ENCODE measurements at places on chromosomes 3 and 15.

DNA sequence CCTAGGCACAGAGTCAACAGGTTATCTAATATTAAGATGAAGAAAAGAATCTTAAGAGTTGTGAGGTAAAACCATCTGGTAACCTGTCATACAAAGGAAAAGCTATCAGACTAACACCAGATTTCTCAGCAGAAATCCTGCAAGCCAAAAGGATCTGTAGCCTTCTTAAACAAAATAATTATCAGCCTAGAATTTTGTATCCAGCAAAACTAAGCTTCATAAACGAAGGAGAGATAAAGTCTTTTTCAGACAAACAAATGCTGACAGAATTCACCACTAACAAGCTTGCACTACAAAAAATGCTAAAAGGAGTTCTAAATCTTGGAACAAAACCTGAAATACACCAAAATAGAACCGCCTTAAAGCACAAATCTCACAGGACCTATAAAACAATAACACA is 9.9 kb upstream of the IGSF11 start:
- no peak for DNase-seq

DNA sequence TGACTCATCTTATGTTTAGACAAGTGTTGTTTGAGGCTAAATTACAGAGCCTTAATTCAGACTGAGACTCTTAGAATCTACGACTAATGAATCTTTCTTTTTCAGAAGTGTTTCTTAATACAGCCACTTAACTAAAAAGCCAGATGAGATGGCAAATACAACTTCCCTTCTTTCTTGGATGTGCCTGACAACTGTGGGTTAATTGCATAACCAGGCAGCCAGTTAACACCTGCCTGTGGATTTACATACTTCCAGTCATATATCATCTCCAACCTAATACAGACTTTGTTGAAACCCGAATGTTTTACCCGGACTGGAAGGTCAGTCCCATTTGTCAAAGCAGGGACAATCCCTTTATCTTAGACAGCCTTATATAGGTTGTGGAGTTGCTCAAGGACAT is 297.6 kb downstream of the VPS13C start:
- DNase-seq, result no peak

DNA sequence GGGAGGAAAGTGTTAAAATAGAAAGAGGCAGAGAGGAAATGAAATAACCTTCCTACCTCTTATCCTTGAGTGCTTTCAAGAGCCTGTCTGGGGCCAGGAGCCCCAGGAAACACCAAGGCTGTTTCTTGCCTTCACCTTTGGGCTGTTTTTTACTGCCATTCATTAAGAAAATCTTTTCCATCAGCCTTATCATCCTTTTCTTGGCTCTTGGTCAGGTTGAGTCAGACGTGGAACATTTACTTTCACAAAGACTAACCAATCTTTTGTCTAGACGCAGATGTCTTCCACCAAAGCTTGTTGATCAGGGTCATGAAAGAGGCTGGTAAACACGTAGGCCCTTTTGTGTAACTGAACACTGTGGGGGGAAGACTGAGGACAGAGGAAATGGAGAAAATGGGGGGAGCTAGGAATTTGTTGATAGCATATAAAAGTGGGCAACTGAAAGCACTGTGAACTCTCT is 151.0 kb upstream of the THBS1 start:
- DNase-seq, result no peak

DNA sequence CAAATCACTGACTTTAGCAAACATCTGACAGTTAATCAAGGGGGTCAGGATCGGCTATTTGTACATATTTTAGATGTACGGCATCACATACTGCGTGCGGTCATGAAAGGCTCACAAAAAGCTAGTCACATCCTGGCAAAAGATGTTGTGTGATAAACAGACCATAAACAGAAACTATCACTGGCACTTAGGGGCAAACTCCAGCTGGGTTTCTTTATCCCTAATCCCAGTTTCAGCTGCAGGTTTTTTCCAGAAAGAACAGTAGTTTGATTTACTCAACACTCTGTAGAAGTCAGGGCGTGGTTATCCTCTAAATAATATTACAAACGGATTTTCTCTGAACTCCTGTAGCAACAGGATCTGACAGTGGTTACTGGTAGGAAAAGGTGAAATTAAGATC is 112.4 kb upstream of the BHLHE40 start:
- no peak for DNase-seq

- DNase-seq, result no peak
Measured at GRCh38 chr15:78223396-78224022, 10.9 kb downstream of the ACSBG1 start.

DNA sequence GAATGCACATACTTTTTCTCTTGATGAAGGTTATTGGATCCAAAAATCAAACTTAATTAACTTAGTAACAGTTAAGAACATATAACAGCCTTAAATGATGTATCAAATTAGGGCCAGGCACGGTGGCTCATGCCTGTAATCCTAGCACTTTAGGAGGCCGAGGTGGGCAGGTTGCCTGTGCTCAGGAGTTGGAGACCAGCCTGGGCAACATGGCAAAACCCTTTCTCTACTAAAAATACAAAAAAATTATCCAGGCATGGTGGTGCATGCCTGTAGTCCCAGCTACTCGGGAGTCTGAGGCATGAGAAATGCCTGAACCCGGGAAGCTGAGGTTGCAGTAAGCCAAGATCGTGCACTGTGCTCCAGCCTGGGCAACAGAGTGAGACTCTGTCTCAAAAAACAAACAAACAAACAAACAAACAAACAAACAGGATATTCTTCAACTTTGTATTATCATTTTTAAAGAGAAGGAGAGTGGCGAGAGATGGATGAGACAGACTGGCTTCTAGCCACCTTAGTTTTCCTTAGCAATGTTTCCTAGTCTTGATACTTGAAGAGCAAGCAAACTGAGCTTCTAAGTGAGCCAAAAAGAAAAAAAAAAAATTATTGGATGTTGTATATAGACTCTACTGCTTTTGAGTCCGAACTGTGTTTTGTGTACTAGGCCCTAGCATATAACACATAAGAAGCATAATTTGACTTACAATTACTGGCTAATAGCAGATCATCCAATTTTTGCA is 13.8 kb downstream of the SPRED1 start:
- no peak for DNase-seq

DNA sequence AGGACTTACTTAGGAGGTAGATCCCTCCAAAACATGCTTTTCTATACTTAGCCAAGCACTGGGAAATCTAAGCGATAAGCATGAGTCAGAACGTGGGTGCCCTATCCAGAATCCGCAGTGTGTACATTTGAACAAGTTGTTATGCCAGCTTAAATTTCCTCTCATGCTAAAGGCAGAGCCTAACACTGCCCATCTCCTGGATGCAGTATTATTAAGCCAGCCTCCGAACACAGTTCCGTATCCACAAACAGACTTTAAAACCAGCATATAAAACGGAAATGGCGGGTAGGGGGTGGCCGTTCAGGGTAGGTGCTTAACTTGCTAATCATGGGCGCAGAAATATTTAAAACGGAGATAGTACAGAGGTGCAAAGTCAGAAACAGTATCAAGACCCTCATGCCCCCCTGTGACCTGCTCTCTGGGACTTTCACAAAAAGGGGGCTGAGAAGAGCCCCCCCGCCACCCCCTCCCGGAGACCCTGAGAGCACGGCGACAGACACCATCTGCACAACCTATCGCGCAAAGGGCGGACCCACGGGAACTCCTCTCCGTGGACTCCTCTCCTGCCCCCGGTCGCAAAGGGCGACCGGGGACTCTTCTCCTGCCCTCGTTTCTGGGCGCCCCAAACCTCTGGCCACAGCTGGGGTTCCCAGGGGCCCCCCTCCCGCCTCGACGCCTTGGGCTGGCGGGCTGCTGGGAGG is 889 bp upstream of the LRRIQ4 start:
- no peak for DNase-seq

GRCh38 chr15:90680371-90680935 is 36.7 kb upstream of the BLM start:
- no peak for DNase-seq

- no peak for DNase-seq
Measured at GRCh38 chr15:94383706-94384105, 152.3 kb downstream of the MCTP2 start.

- DNase-seq, result no peak
Measured at GRCh38 chr3:5388091-5388490, 200.6 kb downstream of the EDEM1 start.

- DNase-seq, result no peak
Measured at GRCh38 chr3:53238886-53239285, 16.9 kb downstream of the TKT start.

- DNase-seq, result no peak
Measured at GRCh38 chr15:58515807-58516206, 84.0 kb downstream of the LIPC start.

DNA sequence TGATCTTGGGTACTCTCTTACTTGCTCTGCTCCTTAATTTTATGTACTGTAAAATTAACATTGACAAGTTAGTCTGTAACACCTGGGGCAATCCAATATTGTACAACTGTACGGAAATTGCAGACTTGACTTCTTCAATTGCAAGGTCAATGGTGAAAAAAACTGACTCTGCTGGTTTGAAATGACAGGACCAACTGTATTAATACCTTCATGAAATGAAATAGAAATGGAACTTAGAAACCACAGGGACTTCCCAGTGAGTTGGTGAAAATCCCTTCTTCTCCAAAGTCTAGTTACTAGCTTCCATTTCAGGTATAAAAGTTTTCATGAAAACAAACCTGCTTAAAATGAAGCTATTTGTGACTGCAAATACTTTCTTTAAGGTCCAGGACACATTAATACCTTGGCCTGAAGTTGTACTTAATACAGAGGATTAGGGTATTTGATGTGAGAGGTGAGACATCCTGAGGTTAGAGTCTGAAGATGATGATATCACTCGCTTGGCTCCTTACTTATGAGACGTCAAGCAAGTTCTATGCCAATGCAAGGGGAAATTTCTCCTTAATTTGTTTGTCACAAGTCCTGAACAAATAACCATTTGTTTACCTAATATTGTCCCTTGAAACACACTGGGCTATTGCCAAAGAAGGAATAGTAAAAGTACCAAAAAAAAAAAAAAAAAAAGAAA is 226.2 kb upstream of the TP63 start:
- no peak for DNase-seq

DNA sequence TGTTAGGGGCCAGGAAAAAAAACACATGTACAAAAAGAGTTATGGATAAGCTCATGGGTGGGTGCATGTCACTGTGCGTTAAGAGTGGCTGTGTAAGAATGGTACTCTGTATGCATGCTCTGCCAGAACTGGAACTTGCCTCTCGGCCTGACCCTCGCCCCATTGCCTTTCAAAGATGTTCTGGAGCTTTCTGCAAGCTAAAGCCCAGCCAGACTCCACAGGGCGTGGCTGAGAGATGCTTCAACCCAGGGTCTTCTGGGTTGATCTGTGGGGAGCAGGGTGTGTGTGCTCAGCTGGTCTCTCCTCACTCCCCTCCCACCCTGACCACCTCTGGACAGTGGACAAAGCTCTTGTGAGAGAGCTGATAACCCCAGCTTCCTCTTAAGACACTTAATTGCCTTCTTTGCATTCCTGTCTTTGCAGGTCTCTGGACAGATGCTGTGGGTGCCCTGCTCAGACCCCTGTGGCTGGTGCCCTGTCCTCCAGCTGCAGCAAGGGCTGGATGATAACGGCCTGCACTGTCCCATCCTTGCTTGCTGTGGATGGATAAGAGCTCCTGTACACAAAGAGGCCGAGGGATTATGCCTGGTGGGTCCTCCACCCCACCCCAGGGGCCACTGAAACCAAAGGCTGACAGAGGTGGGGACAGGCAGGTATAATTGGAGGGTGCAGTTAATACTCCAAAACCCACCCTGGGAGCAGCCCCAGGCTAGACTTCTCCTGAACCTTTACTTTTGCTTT is 28.7 kb downstream of the ALDH1L1 start:
- no peak for DNase-seq

GRCh38 chr15:63474810-63475316 is 29.5 kb upstream of the USP3 start:
- no peak for DNase-seq

- peak; percentile 72 for DNase-seq
Measured at GRCh38 chr3:13009132-13009945, 63.9 kb downstream of the IQSEC1 start.

DNA sequence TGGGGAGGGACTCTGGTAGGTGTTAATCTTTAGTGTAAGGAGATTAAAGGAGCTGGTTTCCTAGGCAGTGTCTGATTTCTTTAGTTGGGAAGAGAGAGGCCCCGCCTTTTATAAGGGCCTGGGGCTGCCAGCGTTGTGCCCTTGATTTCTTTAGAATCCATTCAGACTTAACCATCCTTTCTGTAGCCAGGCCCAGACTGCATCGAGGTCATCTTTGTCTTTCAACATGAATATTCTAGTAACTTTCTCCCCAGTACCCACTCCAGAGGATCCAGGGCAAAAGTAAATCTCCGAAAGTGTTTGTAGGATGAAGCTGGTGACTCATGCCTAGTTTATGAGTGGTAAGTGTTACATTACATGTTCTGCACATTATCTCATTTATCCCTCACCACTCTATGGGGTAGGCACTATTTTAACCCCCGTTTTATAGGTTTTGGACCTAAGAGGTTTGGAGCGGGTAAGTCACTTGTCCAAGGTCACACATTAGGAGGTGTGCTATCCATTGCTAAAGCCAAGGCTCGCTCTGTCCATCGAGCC is 11.8 kb upstream of the USP3 start:
- no peak for DNase-seq

DNA sequence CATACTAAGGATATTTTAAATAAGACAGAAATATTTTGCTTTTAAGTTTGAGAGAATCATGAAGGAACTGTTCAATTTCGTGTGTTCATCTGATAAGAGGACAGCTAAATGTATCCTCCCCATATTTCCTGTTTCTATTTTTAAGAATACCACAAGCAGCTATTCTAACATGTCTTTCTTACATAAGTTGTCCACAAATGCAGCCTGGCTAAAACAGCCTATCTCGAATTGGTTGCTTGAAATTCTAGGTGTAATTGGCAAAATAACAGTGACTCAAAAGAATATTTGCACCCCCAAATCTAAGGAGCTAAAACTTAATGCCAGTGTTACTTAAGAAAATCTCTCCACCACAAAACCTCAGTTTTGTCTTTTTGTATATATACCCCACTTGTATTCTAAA is 35.0 kb downstream of the BTLA start:
- DNase-seq, result no peak

- no peak for DNase-seq
Measured at GRCh38 chr15:70608144-70608543, 155.2 kb downstream of the UACA start.

DNA sequence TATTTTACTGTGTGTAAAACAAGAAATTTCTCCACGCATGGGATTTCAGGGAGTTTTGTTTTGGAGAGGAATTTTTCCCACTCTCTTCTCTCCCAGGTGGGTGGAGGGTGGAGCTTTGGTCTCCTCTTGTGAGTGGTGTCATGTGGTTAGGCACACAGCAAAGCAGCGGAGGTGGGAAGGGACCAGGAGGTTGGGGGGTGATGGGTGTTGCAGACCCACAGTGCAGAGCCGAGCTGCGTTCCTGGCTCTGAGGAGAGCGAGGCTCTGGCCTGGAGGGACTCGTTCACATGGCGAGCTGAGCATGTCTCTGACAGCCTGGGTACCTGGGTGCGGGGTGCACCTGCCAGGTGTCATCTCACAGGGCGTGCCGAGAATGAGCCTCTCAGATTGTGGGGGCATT is 87.8 kb downstream of the RYR3 start:
- DNase-seq, result no peak

- no peak for DNase-seq
Measured at GRCh38 chr3:190108804-190109203, 11.9 kb downstream of the P3H2 start.
